Mammary epithelial cell (primary cell): ENCODE measurements at places on chromosomes 6 and 20. TPM values are rescaled to one million over a fixed set of nuclear protein-coding genes. Genes with fewer than 3 reads are reported as not detected.

DNA sequence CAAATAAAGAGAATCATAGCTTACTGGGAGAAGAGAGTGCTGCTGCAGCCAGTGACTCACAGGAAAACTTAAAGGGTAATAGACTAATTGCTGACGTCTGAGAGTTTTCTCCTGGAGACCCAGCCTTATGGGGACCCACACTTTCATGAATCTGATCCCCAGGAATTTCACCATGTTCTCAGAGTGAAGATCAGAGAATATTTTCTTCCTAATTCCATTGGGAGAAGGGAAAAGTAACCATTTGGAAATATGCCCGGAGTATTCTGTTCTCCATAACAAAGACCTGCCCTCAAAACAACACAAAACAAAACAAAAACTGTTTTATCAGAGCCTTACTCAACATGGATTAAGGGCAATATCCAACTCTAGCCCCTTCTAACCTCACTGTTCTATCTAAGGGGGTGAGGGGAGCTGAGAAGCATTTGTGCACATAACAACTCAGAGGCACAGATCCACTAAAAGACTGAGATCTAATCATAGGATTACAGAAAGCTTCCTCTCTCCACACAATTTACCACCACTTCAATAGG, 168.2 kb upstream of the SSTR4 start:
- no peak for DNase-seq

GRCh38 chr20:53828088-53828681, 234.5 kb upstream of the ZNF217 start:
- peak; percentile 91 for DNase-seq

GRCh38 chr6:169591616-169592015, 110.2 kb downstream of the WDR27 start:
- no peak for DNase-seq

DNA sequence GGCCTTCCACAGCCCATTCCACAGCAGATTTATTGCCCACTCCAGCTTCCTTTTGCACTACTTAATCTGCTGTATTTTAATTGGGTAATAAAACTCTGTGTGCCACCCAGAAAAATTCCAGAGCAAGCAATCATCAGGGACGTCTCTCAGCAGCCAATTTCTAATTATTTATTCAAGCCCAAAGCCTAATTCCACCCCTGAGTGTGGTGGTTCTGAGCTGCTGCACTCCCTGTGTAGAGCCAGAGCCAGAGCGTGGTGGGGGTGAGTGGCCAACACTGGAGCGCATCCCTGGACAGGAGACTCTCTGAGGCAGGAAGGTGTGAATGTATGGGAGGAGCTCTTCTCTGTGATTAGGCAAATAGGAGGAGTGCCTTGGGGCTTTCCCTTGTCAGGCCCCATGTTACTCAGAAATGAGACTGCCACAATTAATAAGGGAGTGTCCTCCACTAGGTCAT, 66.1 kb downstream of the CD24 start:
- DNase-seq = peak; percentile 77

GRCh38 chr6:84037425-84038089, 4.0 kb downstream of the MRAP2 start:
- DNase-seq = no peak

DNA sequence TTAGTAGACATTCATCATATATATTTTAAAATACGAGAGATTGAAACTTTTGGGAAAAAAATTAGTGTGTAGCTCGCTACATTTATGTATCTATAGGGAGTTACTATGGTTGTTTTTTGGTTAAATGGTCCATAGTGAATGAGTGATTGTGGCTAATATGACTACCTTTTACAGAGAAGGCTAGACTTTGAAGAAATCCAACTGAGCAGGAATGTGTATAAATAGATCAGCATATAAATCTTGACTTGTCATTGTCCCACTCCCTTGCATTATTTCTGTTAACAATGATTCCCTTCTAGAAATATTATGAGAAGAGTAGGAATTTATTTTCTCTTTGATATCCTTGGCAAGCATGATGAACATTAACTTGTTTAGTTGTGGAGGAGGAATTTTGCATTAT, 737.8 kb upstream of the MAP3K7 start:
- no peak for DNase-seq

DNA sequence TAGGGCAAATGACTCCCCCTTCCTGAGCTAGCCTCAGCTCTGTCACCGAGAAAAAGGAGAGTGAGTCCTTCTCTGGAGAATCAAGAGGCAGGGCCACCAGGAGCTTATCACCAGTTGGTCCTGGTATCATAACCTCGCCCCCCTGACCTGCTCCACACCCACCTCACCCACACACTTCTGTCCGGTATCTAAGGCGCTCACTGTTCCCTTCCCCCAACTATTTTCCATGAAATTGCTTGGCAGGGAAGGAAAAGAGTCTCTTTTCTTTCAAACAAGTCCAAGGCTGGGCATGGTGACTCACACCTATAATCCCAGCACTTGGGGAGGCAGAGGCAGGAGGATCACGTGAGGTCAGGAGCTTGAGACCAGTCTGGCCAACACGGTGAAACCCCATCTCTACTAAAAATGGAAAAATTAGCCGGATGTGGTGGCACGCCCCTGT, 77.6 kb downstream of the ZMYND8 start:
- DNase-seq = no peak

GRCh38 chr6:13273931-13274706, 54.2 kb downstream of the TBC1D7 start:
- DNase-seq = no peak

GRCh38 chr6:25902071-25902470, 28.0 kb upstream of the SLC17A3 start:
- no peak for DNase-seq

GRCh38 chr20:36434383-36434782, 106.9 kb upstream of the MYL9 start:
- no peak for DNase-seq

GRCh38 chr6:6923605-6924004, 184.2 kb upstream of the RREB1 start:
- DNase-seq = no peak

- no peak for DNase-seq
These were observed 7.3 kb upstream of the FLRT3 start for GRCh38 chr20:14344746-14345145.

Gene CDH4
- total RNA-seq = 25.8 and 57.4 TPM in 2 replicates

Gene LZTS3
- total RNA-seq = 16.3 TPM

Gene RUNX2
- 4.2 TPM for total RNA-seq

Gene RNF182
- total RNA-seq = not detected in 2 replicates
